ENCODE measurements at places on chromosomes 11 and 22.

DNA sequence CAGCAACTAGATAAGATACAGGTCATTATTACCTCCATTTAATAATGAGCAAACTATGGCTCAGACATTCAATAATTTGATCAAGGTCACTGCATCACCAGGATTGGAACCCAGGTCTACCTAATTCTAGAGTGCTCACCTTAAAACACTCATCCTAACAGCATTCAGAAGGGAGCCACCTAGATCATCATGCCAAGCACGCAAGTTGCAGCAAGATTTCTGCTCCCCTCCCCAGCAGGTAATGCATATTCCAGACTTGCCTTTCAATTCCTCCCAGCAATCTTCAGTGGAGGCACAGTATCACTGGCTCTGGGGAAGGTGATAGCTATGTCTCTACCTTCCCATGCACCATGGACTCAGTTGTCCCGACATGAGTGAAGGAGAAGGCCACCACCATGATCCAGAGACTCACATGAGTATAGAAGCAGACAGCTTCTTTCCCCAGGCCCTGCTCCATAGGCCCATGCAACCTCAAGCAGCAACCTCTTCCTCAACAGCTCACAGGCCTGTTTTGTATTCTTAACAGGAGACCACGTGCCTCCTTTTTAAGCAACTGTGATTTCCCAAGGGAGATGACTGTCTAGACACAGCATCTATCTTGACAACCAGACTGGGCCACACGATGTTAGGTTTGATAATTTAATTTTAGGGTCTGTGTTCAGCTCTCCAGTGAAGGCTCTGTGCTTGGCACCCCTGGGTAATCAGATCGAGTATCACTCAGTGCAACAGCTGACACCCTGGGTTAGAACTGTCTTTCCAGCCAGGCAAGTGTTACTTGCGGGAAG lies 36.4 kb downstream of the RAB30 start:
- no peak for DNase-seq

DNA sequence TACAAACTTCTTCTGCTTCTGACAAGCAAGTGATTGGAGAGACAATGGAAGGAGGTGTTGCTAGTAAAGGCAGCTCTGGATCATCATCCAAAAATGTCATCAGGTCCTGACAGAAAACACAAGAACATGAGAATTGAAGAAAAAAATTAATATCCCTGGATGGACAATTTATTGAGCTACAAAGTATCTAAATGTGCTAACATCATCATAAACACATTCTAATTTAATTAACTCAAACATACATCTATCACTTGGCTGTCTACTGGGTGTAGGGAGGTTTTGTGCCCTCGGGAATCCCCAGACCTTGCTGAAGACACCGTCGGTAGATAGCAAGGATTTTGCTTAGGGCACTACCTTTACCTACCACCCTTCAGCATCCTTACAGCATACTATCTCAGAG lies 72.6 kb downstream of the ENTHD1 start:
- no peak for DNase-seq

DNA sequence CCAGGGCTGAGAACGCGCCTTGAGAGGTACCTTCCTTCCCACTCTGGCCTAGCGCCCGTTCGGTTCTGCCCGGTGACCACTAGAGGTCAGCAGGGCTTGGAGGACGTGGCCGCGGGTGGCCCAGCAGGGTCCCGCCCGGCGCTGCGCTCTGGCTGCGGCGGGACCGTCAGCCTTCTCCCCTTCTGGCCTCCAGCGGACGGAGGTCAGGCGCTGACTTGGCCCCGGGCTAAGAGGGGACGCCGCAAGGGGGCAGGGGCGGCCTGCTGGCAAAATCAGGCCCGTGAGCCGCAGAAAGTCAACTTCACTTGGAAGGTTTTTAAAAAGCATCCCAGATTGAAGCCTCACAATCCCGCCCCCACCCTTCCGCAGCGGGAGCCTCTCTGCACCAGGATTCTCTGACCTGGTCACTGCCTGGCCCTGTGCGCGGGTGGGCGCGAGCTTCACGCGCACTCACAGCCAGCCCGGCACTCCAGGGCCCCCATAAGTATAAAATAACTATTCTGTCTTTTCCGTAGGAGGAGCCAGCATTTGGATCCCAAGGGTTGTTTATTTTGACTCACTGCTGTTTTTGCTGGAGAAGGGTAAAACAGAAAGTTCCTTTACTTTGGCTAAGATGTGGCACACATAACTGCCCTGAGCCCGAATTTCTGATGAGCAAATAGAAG lies 23.2 kb upstream of the ZBTB16 start:
- peak; percentile 46 for DNase-seq

GRCh38 chr11:1038921-1039320 lies 2.4 kb upstream of the MUC6 start:
- no peak for DNase-seq

GRCh38 chr11:1918436-1919315 lies 827 bp upstream of the TNNT3 start:
- no peak for DNase-seq

DNA sequence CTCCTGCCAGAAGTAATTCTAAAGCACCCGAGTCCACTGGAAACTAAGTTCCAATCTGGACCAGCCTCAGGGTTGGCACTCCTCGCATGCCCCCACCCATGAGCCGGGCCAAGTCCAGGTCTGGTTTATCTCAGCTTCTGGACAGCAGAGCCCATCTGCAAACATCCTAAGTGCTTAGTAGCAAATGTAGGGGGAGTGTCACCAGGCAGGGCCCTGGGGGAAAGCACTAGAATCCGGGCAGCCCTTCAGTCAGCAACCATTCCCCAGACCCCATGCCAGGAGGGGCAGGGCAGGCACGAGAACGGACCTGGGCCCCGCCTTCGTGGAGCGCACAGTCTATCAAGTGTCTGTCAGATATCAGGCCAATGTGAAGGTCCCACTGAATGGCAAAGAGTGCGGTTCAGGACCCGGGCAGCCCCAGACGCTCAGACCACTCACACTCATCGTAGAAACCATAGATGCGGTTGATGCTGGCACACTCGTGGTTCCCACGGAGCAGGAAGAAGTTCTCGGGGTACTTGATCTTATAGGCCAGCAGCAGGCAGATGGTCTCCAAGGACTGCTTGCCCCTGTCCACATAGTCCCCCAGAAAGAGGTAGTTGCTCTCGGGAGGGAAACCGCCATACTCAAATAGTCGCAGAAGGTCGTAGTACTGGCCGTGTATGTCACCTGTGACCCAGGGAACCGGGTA lies 1.3 kb downstream of the PPP1CA start:
- no peak for DNase-seq

DNA sequence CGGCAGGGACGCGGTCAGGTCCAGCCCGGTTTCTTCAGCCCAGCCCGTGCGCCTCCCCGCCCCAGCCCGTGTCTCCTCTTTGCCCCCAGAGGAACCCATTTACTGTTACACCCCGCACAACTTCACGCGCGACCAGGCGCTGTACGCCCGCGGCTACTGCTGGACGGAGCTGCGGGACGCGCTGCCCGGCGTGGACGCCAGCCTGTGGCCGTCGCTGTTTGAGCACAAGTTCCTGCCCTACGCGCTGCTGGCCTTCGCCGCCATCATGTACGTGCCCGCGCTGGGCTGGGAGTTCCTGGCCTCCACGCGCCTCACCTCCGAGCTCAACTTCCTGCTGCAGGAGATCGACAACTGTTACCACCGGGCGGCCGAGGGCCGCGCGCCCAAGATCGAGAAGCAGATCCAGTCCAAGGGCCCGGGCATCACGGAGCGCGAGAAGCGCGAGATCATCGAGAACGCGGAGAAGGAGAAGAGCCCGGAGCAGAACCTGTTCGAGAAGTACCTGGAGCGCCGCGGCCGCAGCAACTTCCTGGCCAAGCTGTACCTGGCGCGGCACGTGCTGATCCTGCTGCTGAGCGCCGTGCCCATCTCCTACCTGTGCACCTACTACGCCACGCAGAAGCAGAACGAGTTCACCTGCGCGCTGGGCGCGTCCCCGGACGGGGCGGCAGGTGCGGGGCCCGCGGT lies 6.5 kb downstream of the PANX2 start:
- no peak for DNase-seq

- peak; percentile 71 for DNase-seq
Measured at GRCh38 chr11:127345819-127346459, 345.4 kb upstream of the KIRREL3 start.

GRCh38 chr22:45817745-45818423 lies 146.2 kb downstream of the ATXN10 start:
- DNase-seq, result no peak

DNA sequence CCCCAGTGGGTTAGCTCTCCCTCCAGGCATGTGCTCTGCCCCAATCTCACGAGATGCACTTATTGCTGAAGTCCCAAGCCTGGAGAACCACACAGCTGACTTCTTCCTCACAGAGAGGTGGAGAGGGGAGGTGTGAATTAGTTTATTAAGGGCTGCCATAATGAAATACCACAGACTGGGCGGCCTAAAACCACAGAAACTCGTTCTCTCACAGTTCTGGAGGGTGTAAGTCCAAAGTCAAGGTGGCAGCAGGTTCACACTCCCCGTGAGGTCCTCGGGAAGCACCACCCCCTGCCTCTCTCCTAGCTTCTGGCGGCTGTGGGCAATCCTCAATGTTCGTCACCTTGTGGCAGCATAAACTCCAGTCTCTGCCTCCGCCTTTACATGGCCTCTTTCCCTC lies 39.3 kb downstream of the TECTA start:
- no peak for DNase-seq

- DNase-seq, result peak; percentile 18
Measured at GRCh38 chr11:93986716-93987115, 34.4 kb upstream of the HEPHL1 start.

DNA sequence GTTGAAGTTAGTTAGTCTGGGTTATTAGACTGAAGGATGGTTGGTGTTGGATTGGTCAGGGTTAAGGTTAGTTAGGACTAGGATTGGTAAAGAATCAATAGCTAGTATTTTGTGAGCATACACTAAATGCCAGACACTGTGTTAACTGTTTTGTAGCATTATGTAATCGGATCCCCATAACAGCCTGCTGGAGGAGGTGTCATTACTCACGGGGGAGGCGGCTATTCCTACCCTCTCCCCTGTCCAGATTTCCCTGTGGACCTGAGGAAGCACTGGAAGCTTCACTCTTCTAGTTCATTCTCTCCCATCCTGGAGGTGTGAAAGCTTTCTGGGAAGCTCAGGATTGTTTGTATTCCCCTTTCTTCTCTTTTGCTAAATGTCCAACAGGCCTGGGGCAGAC lies 40.5 kb upstream of the KCNJ11 start:
- no peak for DNase-seq

- DNase-seq, result peak; percentile 7
Measured at GRCh38 chr22:48105259-48105658, 1342.8 kb downstream of the TBC1D22A start.

DNA sequence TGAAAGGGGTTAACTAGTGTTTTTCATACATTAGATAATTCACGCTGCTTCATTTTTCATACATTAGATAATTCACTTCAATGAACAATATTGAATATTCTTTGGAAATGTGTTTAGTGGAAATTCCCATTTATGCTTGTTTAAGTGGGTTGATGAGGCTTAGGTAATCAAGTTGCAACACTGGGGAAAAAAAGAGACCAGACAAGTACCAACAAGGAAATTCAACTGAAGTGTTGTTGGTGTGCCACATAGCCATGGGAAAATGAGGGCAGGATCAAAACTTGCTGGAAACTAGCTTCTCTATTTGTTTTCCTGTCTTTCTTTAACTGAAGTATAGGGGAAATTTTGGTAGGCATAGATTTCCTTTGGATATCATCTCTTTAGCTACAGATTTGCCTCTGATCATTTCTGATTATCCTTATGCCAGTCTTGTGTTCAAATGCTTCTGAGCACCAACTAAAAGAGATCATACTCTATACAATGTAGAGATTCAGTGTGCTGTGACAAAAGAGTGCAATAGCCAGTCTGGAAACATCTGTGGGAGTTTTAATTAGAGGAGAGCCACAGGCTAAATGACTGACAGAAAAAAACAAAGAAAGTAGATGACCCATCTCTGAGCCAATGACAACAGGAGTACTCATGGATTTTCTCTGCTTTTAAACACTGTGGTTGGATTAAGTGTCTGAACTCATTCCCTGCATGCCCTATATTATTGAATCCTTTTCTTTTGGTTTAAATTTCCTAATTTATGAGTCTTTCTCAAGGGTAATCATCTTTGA lies 67.6 kb upstream of the CTSC start:
- no peak for DNase-seq

DNA sequence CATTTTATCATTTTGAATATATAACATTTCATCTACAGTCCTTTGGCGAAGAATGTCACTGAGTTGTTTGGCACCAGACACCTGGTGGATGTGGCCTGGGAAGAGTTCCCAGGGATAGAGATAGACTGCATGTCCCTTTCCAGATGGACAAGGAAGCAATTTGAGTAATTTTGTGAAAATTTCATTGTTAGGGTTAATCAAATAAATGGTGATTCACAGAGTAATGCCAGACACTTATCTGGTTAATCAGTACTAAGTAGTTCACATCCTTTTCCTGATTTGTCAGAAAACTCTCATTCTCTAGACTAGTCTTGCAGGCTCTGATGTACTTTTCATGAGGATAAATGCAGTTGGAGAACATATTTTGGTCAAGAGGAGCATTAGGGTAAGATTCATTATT lies 41.6 kb downstream of the NAALAD2 start:
- no peak for DNase-seq

- no peak for DNase-seq
Measured at GRCh38 chr11:35246745-35247144, 107.8 kb downstream of the CD44 start.

GRCh38 chr11:121575963-121576290 lies 123.2 kb upstream of the SORL1-AS1 start:
- no peak for DNase-seq

- no peak for DNase-seq
Measured at GRCh38 chr22:47020166-47020565, 257.7 kb downstream of the TBC1D22A start.

GRCh38 chr22:26326803-26327202 lies 102.3 kb upstream of the ASPHD2 start:
- no peak for DNase-seq

GRCh38 chr11:3201677-3202181 lies 16.9 kb downstream of the MRGPRG start:
- DNase-seq, result no peak

GRCh38 chr11:44178381-44178780 lies 82.9 kb downstream of the EXT2 start:
- no peak for DNase-seq

DNA sequence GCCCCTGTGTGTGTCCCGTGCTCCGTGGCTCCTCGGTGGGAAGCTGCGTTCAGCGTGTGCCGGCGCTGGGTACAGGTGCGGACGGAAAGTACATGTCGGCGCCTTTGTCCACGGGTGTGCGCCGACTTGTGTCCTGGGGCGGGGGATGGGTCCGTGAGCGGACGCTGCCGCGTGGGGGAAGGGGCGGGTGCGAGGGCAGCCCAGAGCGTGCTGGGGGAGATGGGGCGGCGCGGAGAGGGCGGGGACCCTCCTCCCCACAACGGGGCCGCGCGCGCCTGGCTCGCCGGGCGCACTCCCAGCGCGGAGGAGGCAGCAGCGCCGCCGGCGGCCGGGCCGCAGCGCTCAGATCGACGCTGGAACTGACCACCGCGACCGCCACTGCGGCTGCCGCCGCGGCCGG lies 33.6 kb upstream of the RELT start:
- DNase-seq, result peak; percentile 35
